ENCODE measurements at places on chromosomes 4 and X.

GRCh38 chr4:110198435-110199416, at the start of gene ELOVL6:
Gene ELOVL6 (minus strand): TSS chr4:110198615. CDS start chr4:110198335, 280 bp downstream.
- DNase-seq, result peak; percentile 65

- no peak for DNase-seq
Measured at GRCh38 chr4:60359746-60360367, 840.3 kb upstream of the ADGRL3 start.

DNA sequence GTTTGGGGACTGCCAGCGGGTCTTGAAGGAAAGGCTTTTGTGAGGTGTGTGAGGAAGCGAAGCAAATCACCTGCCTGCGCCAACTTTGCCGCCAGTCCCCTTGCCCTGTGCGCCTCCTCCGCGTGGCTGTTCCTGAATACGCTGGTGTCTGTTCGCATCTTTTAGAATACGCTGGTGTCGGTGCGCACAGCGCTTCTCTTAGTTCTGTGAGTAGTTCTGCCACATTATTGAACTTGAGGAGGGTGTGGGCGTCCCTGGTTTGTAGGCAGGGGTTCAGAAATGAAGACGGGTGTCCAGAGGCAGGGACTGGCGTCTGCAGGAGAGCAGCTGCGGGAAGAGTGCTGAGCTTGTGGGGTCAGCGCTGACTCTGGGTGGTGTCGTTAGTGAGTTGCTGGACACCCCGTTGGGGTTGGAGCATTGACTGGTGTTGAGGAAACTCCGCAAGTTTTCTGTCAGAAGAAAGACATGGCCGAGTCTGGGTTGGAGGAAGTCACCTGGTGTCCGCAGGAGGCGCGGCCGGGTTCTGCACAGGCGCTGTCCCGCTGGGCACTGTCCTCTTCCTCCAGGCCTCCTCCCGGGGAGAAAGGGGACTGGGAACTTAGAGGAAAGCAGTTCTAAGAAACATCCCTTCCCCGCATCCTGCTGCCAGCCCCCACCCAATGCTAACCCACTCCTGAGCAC, 930 bp downstream of the ZNF718 start:
- no peak for DNase-seq

GRCh38 chrX:97057349-97057909, 173.7 kb downstream of the RPA4 start:
- no peak for DNase-seq

DNA sequence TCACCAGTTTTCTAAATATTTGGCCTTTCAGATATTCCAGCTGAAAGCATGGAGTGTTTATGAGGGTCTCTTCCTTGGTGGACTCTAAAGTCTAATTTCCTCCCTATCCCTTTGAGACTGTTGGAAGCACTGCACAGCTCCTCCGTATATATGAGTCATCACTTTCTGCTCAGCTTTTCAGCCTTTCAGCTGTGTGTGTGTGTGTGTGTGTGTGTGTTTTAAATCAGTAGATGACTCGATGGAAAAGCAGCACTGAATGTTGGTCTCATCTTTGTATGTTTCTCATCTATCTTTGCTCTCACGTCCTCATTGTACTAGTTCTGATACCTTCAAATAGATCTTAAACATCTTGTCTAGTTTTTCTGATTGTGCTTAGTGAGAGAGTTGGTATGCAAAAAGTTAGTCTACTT, 81.6 kb downstream of the ZFX start:
- DNase-seq, result no peak
